ENCODE measurements at places on chromosomes 13 and 19.
A peak's percentile ranks its signal among the peaks of the same experiment; 100 is the strongest.

DNA sequence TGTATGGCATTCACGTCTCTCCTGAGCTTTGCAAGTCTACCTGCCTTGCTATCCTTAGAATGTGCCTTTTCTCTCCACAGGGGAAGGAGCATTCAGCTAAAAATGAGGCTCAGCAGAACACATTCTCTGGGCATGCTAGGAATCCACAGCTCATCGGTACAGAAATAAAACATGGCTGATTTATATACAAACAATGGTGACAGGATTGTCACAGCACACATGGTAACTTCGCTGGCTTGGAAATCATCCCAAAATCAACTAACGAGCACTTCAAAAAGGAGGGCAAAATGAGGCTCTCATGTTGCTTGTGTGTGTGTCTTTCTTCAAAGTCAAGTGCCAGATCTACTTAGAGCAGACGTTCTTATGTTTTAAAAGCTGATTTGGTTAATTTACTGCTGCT lies 373.0 kb downstream of the FGF14 start:
- DNase-seq = no peak

DNA sequence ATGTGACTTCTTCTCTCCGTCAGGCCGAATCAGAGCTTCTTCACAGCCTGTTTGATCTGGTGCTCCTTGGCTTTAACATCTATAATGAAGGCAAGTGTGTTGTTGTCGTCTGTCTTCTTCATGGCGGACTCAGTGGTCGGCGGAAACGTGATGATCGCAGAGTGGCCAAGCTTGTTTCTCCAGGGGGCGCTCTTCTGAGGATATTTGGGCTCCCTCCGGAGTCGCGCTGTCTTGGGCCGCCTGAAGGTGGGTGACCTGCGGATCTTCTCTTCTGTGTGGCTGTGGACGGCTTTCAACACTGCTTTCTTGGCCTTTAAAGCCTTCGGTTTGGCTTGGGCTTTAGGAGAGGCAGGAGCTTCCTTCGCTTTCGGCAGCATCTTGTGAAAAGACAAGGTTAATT lies 9.8 kb downstream of the TPRX1 start:
- DNase-seq = no peak

- DNase-seq = no peak
Observed at GRCh38 chr19:45322744-45323281, at the start of gene CKM. TSS of gene CKM (minus strand) at chr19:45322875. CDS start at chr19:45319713, 3,162 bp downstream.

- DNase-seq = no peak
Observed at GRCh38 chr13:32041429-32041828, 9.9 kb downstream of the FRY start.

DNA sequence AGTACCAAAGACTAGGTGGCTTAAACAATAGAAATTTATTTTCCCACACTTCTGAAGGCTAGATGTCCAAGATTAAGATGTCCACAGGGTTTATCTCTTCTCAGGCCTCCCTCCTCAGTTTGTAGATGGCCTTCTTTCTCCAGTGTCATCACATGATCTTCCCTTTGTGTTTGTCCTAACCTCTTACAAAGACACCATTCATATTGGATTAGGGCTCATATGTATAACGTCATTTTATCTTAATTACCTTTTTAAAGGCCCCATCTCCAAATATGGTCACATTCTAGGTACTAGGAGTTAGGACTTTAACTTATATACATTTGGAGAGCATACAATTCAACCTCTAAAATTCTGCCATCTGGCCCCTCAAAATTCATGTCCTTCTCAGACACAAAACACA lies 34.3 kb downstream of the N4BP2L2 start:
- no peak for DNase-seq

- no peak for DNase-seq
Observed at GRCh38 chr13:96768524-96768923, 225.8 kb downstream of the OXGR1 start.

DNA sequence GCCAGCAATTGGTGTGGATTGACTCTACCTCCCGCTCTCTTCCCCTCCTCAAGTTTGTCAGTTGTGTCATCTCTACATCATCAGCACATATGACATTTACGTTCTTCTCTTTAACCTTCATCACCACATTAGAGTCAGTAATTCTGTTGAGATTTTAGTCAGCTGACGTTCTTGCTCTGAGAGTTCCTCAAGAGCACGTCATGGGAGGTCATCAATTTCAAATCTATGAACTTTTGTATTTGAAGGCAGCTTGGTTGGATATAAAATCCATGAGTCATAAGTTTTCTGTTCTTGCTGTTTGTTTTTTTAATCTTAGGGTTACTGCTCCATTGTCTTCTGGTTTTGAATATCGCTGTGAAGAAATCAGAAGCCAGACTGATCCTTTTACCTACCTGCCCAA lies 21.8 kb upstream of the ARGLU1 start:
- DNase-seq = no peak

- DNase-seq = no peak
Observed at GRCh38 chr13:100954430-100955305, 280.1 kb upstream of the TMTC4 start.

DNA sequence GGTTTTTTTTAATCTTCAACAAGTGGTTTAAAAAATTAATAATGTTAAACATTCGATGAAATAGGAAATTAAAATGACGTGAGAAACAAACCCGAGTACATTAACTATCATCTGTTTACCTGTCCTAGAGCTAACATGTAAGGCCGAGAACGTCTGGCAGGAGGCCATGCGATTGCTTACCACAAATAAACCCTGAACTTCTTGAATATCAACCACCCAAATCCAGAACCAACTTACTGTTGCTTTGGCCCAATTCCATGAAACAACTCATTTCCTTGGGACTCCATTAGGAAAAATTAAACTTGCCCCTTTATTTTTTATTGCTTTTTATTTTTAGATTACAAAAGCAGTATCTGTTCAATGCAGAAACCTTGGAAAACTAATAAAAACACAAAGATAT lies 228.9 kb upstream of the IRS2 start:
- DNase-seq = peak; percentile 74

DNA sequence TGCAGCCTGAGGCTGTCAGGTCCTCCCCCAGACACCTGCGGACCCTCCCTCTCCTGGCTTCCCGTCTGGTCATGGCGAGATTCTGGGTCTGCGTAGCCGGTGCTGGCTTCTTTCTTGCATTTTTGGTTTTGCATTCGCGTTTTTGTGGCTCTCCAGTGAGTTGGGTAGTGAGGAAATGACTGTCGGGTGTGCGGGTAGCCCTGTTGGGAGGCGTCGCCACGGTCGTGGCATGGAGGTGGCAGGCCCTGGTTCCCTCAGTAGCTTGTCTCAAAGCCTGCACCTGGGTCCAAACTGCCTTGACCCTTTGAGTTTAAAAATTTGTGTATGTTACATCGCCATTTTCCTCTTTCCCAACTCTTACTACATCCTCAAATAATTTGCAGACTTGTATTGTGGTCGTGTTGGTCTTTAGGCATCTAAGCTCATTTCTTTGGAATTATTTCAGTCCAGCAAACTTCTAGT lies 344 bp downstream of the NHLRC3 start:
- no peak for DNase-seq

DNA sequence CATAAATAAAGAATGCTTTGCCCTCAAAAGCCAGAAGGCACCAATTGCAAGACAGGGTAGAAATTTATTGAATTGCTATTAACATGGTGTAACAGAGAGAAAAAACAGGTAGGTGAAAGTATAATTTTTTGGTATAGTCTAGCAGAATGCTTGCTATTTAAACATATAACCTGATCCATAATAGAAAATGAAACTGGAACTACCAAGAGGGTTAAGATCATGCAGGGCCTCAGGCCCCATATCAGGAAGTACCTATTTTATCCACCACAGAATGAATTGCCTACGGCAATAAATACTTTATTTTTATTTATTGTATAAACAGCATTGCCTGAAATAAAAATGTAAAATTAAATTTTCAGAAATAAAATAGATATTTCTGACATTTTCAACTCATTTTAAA lies 159.5 kb downstream of the PRR20E start:
- DNase-seq = no peak

DNA sequence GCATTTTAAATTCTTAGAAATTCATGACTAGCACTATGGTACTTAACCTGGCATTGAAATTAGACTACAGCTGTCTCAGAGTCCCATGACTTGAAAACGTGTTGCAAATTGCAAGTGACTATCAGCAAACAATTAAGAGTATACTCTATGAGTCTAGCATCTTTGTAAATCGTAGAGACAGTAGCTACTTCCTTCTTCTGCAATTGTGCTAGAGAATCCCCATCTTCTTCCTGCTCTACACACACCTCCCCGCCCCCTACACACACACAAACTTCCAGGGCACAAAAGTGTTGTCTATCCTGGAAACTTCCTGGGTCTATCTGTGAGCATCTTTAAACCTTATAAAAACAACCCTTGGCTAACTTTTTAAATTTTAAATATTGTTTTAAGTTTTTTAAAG lies 35.2 kb upstream of the MIR17HG start:
- DNase-seq = no peak

DNA sequence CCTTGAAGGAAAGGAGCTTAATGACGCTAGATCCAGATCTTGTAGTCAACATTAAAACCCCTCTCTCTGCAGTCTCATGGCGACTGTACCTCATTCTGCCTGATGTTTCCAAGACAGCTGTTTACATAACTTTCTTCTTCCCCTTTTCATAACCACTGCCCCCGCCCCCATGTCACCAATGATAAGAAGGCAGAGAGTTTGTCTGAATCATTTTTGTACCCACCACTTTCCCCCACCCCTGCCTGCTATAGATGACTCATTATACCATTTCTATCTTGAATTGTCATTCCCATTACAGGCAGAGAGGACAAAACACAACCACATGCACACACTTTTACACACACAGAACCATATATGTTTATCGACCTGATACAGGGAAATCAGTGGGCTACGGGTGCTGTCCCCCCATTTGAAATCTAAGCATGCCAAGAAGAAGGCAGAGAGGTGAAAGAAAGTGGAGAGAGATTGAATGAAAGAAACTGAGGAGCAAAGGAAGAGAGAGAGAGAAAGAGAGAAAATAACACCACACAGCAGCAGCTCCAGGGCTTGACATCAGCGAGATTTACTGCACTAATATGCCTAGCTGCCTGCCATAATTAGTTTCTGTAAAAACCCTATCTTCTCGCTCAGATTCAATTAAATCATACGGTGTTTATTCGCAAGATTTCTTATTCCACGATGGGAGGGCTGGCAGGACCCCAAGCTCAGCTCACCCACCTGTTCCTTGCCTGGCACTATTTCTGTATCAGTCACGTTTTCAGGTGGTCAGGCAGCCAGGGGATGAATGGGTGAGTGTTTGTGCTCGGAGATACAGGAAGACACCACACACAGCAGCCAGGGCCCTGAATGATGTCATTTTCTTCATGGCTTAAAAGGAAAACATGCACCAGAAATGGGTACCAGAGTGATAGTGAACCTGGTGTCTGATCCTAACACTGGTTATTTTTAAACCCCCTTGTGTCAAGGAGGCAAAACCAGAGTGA lies 114.3 kb upstream of the SERP2 start:
- DNase-seq = no peak

Data from NCI-H510A treated with DMSO at 0.1 percent for 48 hours (cell line).